Foreskin keratinocyte (primary cell): ENCODE measurements at places on chromosomes 3 and 15. TPM values are rescaled to one million over a fixed set of nuclear protein-coding genes. Genes with fewer than 3 reads are reported as not detected.

GRCh38 chr15:75809986-75810750 is 33.1 kb upstream of the UBE2Q2 start:
- peak; percentile 61 for DNase-seq

- DNase-seq, result no peak
These were observed 13.2 kb downstream of the ABCC5 start for GRCh38 chr3:184004476-184004875.

DNA sequence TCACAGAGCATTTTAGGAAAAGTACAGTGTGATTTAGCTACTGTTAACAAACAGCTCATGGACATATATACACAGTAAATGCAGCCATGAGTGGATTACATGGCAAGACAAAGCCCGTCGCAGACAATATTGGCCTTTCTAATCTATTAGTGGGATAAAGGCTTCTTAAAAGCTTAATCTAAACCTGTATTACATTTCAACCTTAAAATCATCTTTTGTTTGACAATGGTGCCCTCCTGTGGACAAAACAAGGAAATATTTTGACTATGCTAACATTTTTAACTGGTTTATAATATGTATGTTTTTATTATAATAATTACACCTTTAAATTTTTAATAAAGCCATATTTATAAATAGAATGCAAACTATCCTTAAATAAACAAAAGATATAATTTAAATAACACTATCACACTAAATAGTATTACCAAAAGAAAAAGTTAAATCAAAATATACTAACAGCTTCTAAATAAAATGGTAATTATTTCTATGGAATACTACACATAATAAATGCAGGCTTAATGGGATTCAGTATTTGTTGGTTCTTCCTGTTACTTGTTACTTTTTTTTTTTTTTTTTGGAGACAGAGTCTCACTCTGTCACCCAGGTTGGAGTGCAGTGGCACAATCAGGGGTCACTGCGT is 38.6 kb downstream of the TAFA4 start:
- DNase-seq, result no peak

VIPR1 gene
- 1.9 and 2.3 TPM in 2 replicates for polyA plus RNA-seq

DNA sequence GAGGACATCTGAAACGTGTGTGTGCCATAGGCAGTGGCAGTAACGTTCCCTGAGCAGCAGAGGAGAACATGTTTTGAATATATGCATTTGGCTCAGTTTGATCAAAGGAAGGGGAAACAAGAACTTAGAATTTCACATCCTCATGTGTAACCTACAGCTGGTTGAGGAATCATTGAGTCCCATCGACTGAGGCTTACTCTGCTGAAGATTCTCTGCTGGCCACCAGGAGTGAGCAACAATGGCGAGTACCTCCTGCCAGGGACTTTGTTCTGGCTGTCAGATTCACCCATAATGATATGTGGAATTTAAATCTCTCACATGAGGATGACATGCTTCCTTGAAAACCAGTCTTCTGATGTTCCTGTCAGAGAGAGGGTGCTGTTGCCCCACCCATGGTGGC is 21.3 kb downstream of the GORASP1 start:
- DNase-seq, result no peak

GRCh38 chr3:183560607-183561006 is 5.1 kb upstream of the KLHL6 start:
- no peak for DNase-seq

DNA sequence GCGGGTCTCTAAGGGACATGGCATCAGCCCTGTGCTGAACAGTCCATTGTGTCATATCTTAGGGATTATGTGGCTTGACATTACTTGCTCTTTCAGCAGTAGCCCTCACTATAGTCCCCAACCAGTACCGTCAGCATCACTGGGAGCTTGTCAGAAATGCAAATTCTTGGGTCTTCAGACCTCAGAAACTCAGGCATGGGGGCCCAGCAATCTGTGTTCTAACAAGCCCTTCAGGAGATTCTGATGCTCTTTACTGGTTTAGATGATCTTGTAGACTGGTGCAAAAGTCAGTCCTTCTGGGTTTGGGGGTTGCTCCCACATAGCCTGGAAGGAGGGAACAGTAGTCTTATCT is 39.0 kb upstream of the TRAK1 start:
- DNase-seq, result no peak

DNA sequence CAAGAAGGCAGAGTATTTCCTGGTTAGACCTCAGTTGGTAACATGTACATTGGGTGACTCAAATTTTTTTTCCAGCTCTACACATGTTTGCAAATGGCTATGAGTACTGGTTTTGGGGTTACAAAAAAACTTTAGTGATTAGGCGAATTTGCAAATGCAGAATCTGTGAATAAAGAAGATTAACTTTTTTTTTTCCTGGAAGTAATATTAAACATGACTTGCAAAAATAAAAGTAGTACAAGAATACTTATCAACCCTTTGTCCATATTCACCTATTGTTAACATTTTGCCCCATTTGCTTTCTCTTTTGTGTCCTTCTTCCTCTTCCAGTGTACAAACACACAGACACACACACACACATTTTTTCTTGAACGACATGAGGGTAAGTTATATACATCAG is 47.6 kb upstream of the RYK start:
- DNase-seq, result no peak
